ENCODE measurements at places on chromosomes 13 and 19.

DNA sequence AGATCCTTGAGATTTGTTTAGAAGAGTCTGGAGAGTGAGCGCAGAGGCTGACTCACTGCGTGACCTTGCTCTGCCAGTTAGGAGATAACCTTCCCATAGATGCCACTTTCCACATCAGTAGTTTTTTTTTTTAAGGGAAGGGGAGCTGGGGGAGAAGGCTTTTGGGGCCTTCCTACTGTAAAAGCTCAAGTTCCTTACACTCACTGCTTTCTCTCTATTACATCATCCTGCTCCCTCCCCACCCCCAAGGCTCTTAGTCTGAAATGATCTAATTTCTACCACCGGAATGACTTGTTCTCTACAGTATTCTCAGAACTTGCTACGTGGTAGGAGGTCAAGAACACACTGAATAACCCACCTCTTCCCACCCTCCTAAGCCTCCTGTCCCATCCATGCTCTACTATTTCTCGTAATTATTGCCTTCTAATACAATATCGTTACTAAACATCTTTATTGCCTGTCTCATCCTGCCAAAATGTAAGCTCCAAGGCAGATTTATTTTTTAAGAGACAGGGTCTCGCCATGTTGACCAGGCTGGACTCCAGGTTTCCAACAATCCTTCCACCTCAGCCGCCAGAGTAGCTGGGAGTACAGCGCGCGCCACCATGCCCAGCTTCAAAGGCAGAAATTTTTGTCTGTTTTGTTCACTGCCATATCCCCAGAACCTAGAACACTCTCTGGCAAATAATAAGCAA, 1.2 kb downstream of the LONP1 start:
- peak; percentile 97 for DNase-seq

DNA sequence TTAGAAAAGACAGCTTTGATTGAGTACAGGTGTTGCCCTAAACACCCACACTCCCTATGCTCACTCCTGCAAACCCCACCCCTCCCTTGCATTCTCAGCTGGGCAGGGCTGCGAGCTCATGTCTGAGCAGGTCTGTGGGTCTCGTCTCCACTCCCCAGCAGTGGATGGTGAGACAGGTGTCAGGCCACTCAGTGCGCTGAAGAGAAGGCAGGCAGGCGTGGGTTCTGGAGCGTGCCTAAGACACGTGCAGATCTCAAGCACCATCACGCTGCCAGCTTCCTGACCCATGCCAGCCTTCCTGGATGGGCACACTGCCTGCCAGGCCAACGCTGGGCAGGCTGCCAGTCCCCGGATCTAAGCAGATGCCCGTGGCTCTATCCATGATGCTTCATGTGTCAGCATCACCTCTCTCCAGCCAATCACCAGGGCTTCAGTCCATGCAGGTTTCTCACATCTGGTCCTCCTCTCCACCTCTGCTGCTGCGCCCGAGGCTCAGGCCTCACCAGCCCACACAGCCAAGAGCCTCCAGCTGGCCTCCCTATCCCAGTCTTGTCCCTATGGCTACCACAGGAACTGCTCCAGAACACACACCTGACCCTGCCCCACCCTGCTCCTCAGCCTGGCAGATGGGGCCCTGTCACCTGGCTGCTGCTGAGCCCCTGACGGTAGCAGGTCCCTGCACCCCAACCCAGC, 42.6 kb downstream of the EPS15L1 start:
- DNase-seq = no peak

- DNase-seq = no peak
Measured at GRCh38 chr19:3133793-3134116, 2.1 kb upstream of the GNA15 start.

DNA sequence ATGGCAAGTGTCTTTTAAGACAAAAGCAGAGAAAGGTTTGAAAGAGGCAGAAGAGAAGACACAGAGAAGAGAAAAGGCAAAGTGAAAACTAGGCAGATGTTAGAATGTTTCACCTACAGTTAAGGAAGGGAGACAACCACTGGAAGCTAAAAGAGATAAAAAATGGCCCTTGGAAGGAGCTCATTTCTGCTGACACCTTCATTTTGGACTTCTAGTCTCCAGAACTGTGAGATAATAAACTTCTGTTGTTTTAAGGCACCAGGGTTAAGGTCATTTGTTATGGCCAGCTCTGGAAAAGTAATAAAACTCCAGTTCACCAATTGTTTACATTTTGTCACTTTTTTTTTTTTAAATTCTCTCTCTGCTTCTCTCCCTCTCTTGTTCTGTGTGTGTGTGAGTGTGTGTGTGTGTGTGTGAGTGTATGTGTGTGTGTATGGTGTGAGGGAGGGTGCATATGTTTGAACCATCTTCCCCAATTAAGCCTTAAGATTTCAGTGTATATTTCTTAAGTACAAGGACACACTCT, 374.6 kb downstream of the DACH1 start:
- DNase-seq = no peak

DNA sequence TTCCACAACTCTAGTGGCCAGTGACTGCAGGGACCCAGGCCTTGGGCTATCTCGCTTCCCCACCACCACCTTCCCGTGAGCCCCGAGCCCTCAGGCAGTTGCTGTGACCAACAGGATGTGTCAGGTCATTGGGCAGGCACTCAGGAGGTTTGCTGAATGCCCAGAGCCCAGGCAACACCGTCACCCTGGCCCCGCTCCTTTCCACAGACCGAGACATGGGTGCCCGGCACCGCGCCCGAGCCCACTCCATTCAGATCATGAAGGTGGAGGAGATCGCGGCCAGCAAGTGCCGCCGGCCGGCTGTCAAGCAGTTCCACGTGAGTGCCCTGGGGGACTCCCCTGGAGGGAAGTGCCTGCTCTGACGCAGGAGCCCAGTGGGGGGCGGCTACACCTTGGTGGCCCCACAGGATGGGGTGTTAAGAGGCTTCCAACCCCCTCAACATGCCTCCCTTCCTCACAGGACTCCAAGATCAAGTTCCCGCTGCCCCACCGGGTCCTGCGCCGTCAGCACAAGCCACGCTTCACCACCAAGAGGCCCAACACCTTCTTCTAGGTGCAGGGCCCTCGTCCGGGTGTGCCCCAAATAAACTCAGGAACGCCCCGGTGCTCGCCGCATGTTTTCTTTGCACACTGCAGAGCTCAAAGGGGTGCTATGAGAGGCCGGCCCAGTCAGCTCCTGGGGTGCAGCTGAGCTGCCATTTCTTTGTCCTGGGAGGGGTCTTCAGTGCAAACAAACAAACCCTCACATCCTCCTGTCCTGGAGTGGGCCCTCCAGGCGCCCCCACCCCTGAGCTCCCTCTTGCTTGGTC, 3.2 kb downstream of the RPL18A start:
- no peak for DNase-seq

GRCh38 chr19:42108527-42109389, 23.5 kb downstream of the POU2F2 start:
- peak; percentile 89 for DNase-seq

DNA sequence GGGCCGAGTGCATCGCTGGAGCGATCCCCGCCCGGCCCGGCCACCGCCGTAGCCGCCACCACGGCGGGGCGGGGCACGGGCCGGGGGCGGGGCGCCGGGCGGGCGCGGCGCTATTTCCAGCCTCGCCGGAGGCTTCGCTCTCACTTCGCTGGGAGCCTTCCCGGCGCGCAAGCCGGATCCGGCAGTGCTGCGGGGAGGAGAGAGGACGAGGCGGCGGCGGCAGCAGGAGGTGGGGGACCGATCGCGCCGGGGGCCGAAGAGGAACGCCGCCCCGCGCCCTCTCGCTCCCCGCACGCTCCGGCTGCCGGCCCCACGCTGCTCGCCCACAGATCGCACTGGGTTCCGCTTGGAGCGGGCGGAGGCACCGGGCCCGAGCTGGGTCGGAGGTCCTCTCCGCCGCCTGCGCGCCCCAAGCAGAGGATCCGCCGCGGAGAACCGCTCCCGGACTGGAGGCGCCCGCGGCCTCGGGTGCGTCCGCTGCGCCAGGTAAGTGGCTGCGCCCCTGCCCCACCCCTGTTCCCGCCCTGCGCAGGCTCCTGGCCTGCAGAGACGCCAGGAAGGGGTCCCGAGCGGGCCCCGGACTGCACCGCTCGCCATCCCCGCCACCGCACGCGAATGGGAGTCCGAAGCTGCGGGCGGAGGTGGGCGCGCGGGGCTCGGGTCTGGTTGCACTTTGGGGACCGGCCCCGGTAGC, at the start of gene CHST8:
Gene CHST8, plus strand, starts transcription at position 143 of the 694 bp plus-strand sequence. CDS start 67,309 bp downstream, outside the sequence.
- peak; percentile 28 for DNase-seq

DNA sequence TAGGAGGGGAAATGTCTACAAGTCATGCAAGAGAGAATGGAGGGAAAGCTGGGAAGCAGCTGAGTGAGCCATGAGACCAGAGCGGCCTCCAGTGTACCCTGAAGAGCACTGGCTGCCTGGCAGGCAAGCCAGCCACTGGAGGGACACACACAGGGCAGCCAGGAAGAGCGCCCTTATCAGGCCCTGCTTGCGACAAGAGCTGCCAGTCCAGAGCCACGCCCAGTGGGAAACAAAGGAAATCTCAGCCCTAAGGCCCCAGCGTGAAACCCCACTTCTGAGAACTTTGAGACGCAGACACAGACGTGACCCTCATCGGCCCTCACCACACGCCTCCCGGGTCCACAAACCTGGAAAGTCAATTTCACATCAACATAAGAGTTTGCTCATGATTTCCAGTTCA, 105.0 kb downstream of the STK24 start:
- no peak for DNase-seq

- peak; percentile 19 for DNase-seq
Measured at GRCh38 chr13:60482012-60482411, 85.0 kb downstream of the TDRD3 start.

GRCh38 chr13:79442221-79442620, 36.2 kb upstream of the RBM26 start:
- DNase-seq = peak; percentile 38

DNA sequence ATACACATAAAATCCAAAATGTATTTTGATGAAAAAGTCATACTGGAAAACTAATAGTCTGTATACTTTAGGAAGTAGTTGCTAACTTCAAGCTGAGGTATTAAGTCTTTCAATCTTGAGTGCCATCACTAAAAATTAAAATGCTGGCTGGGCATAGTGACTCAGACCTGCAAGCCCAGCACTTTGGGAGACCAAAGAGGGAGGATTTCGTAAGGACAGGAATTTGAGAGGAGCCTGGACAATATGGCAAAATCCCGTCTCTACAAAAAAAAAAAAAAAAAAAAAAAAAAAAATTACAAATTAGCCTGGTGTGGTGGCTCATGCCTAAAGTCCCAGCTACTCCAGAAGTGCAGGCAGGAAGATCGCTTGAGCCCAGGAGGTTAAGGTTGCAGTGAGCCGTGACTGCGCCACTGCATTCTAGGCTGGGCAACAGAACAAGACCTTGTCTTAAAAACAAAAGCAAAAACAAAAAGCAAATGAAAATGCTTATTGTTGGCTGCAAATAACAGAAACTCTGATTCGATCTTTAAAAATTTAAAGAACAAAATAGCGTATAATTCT, 1994.2 kb upstream of the PCDH20 start:
- DNase-seq = peak; percentile 43

DNA sequence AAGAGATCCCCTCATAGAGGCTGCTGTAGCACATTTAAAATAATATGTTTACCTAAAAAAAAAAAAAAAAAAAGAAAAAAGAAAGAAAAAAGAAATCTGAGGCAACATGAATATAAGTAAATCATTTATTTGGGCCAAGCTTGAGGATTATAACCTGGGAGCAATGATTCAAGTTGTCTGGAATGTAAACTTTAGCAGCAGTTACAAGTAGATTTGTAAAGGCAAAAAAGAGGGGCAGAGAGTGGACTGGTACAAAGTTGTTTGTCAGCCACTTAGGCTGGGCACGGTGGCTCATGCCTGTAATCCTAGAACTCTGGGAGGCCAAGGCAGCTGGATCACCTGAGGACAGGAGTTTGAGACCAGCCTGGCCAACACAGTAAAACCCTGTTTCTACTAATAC, 11.3 kb downstream of the ZNF43 start:
- no peak for DNase-seq

- DNase-seq = no peak
Measured at GRCh38 chr19:19115954-19116353, 22.3 kb downstream of the TMEM161A start.

- DNase-seq = no peak
Measured at GRCh38 chr13:99800011-99800410, 171.6 kb downstream of the ZIC5 start.

DNA sequence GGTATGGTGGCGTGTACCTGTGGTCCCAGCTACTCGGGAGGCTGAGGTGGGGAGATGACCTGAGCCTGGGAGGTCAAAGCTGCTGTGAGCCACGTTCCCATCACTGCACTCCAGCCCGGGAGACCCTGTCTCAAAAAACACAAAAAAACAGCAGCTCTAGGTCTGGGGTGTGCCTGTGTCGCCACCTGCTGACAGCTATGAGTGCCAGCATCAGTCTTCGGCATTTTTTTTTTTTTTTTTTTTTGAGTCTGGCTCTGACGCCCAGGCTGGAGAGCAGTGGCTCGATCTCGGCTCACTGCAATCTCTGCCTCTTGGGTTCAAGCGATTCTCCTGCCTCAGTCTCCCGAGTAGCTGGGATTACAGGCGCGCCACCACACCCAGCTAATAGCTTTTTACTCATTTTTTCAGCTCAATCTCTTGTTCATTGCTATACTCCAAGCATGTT, 10.1 kb downstream of the AP2S1 start:
- DNase-seq = peak; percentile 80

- DNase-seq = peak; percentile 35
Measured at GRCh38 chr19:926589-927350, 935 bp downstream of the ARID3A start.

DNA sequence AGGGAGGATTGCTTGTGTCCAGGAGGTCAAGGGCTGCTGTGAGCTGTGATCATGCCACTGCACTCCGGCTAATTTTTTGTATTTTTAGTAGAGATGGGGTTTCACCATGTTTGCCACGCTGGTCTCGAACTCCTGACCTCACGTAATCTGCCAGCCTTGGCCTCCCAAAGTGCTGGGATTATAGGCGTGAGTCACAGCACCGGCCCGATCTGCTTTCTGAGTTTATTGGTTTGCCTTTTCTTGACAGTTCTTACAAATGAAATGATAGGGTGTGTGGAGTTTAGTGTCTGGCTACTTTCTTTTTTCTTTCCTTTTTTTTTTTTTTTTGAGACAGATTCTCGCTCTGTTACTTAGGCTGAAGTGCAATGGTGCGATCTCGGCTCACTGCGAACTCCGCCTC, 848 bp downstream of the C19orf44 start:
- no peak for DNase-seq

DNA sequence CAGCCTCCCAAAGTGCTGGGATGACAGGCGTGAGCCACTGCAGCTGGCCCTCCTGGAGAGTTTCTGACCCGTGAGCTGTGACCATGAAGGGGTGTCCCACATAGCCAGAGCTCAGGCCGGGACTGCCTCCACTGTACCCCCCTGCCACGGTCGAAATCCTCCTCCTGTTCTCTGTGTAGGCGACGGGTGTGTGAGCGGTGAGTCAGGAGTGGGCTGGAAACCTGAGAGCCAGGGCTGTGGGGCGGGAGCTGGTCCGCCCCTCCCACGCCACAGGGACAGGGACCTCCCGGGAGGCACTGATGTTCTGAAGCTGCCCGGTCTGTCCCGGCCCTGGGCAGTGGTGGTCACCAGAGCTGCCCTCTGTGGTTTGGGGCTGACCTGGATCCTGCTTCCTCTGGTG, 3.9 kb downstream of the WDR18 start:
- DNase-seq = no peak

- no peak for DNase-seq
Measured at GRCh38 chr19:45103508-45104319, 10.7 kb downstream of the PPP1R37 start.

Measured in fibroblast of skin of scalp (primary cell).